ENCODE measurements at places on chromosomes 16 and 17.

GRCh38 chr16:85453194-85453678 lies 159.9 kb upstream of the GSE1 start:
- H3K4me3 ChIP-seq = no peak overlapping the region
- no peaks in the 10 kb centered on the region for H3K36me3 ChIP-seq
- peaks cover 15% of the 10 kb centered on the region for H3K4me1 ChIP-seq
- no peak for DNase-seq
- no peak overlapping the region for H3K27ac ChIP-seq
- peaks cover 1% of the 10 kb centered on the region for H3K27me3 ChIP-seq

- peaks cover 10% of the 10 kb centered on the region for H3K36me3 ChIP-seq
- peaks cover 21% of the 10 kb centered on the region for H3K4me1 ChIP-seq
- peaks cover 3% of the 10 kb centered on the region for H3K27me3 ChIP-seq
- no peak overlapping the region for H3K4me3 ChIP-seq
These were observed 6.1 kb upstream of the TGFB1I1 start for GRCh38 chr16:31465788-31466370.

- peaks cover 5% of the 10 kb centered on the region for H3K27me3 ChIP-seq
- no peak overlapping the region for H3K4me3 ChIP-seq
- H3K36me3 ChIP-seq = no peaks in the 10 kb centered on the region
- DNase-seq = no peak
- H3K4me1 ChIP-seq = no peaks in the 10 kb centered on the region
These were observed 33.5 kb upstream of the BCO1 start for GRCh38 chr16:81204798-81205680.

- H3K27ac ChIP-seq = no peak overlapping the region
- H3K4me1 ChIP-seq = no peaks in the 10 kb centered on the region
- no peaks in the 10 kb centered on the region for H3K27me3 ChIP-seq
- DNase-seq = no peak
- H3K4me3 ChIP-seq = no peak overlapping the region
These were observed 68.8 kb downstream of the RMI2 start for GRCh38 chr16:11413907-11414595.

GRCh38 chr17:42038221-42038973 lies 12.0 kb downstream of the C17orf113 start:
- peaks cover 10% of the 10 kb centered on the region for H3K27me3 ChIP-seq
- no peak overlapping the region for H3K4me3 ChIP-seq
- H3K36me3 ChIP-seq = no peaks in the 10 kb centered on the region
- H3K4me1 ChIP-seq = peaks cover 7% of the 10 kb centered on the region

DNA sequence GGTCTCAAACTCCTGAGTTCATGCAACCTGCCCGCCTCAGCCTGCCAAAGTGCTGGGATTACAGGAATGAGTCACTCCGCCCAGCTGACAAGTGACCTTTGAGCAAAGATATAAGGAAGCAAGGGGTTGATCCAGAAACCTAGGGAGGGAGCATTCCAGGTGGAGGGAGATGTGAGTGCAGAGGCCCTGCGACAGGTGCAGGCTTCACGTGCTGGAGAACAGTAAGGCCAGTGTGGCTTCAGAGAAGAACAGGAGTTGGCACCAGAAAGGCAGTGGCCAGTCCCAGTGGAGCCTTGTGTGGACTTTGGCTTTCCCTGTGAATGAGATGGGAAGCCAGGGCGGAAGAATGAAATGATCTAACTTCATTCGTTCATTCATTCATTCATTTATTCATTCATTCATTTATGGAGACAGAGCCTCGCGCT lies 73.6 kb upstream of the HAS3 start:
- H3K4me1 ChIP-seq = no peaks in the 10 kb centered on the region
- H3K4me3 ChIP-seq = no peak overlapping the region
- no peak for DNase-seq
- no peaks in the 10 kb centered on the region for H3K27me3 ChIP-seq
